ENCODE measurements at places on chromosomes 5 and 9.

DNA sequence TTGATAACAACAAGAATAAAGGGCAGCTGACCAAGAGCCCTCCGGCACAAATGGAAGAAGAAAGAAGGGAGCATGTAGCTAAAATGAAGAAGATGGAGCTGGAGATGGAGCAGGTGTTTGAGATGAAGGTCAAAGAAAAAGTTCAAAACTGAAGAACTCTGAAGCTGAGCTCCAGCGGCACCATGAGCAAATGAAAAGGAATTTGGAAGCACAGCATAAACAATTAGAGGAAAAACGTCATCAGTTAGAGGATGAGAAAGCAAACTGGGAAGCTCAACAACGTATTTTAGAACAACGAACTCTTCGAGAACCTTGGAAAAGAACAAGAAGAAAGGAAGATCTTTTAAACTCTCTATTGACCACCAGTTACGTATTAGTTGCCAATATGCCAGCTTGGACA is 100.9 kb downstream of the GABBR2 start:
- DNase-seq, result no peak

DNA sequence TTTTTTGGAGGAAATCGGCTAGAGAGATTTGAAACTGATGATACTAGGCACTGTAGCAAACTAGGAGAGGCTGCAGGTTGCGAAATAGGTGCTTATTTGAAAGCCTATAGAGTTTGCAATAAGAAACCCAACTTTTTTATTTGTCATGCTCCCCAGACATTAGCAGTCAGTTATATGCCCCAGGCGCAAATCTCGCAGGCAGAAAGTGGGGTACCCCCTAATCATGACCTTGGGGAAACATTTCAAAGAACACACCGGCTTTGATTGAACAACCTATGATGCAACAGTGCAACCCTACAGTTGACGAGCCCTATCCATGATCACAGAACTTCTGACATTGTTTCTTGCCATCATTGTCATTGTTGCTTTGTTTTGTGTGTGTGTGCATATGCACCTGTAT is 510.5 kb downstream of the RAB3C start:
- DNase-seq, result no peak

DNA sequence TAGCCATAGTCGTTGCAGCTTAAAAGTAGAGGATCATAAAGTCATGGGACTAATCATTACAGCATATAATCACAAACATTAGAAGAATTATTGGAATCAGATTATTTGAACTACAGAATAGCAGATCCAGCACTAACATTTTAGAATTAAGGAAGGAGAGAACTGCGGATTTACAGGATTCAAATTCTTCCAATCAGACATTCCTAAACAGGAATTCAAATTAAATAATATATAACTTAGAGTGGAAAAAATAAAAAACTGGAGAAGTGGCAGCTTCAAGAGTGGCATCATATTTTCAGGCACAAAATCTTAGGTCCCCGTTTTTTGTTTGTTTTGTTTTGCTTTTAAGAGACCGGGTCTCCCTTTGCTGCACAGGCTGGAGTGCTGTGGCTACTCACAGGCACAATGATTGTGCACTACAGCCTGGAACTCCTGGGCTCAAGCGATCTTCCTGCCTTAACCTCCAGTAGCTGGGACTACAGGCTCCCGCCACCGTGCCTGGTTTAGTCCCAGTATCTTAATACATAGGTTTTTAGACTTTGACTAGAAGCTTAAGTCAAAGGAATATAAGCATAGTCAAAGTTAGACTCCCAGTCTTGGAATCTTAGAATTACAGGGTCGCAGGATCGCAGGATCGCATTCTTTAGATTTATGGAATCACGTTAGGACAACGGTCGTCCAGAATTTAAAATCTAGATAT is 2.1 kb upstream of the FOXE1 start:
- no peak for DNase-seq

DNA sequence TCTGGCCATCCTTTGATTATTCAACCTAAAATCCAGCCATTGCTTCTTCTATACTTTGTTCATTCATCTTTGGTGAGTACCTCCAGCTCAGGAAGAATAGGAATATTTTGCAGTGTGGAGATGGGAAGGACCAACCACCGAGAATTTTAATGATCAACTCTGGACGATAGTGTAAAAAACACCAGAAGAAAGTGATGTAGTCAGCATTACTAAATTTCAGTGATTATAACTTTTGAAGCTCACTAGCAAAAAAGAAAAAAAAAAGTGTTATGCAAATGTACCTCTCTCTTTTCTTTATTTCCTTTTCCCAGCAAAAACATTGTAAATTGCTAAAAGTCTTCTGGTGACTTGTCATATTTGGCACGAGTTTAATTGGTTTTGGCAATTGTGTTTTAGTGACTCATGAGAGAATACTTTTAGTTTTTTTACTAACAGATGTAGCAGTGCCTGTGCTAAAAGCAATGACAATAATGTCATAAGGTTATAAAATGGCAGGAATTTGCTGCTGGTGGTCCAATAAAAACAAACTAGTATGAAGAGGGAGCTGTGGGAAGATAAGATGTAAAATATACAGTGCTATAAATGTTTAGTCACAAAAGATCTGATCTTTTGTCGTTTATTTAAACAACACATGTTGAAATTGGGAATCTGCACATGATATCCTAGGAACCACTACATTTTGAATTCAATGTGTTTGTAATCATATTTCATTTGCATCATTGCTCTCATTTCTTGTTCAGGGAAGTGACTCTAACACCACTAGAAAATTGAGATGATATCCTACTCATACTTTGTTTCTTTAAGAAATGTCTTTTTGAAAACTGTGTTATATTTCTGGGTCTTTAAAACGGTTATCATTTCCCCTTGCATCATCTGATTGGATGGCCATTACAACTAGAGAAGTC is 81.3 kb upstream of the ERCC6L2 start:
- DNase-seq, result no peak

DNA sequence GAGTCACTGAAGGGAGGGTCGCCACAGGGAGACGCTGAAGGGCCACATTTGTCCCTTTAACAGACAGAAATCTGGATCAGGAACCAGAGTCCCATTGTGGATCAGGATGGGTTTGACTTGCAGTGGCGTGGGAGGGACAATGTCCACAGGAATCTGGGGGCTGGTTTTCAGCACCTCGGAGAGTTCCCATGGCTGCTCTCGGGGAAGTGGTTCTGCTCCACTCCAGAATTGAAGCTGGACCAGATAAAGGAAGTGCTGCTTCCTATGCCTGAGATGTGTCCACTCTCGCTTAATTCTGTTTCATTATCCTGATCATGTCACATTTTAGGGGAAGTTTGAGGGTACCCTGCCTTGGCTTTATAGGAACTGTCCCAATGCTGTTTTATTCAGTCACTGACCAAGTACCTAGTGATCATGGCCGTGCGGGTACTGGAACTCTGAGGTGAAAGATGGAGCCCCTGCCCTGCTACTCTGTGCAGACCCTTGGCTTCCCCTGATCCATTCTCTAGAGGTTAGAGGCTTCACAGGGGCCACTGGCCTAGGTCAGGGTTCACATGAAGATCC is 28.7 kb downstream of the ENHO start:
- DNase-seq, result no peak

DNA sequence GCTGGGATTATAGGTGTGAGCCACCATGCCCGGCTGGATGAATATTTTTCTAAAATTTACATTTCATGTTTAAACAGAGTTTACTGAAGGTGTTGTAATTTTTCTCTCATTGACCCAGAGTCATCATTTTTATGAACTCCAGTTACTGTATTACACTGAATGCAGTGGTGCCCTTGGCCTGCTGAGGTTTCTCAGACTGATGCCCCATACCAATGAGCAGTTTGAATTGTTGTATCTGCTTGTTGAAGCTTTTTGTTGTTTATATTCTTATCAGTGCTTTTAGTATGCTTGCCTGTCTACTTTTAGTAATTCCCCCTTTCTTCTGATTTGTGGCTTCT is 29.9 kb downstream of the NFX1 start:
- DNase-seq, result no peak

- DNase-seq, result no peak
Observed at GRCh38 chr5:126987271-126987899, 43.0 kb downstream of the MARCHF3 start.

- no peak for DNase-seq
Observed at GRCh38 chr9:77649109-77649812, 1.1 kb upstream of the GNA14 start.

- no peak for DNase-seq
Observed at GRCh38 chr5:14144586-14145434, 1.7 kb downstream of the TRIO start.

GRCh38 chr5:157562111-157562581 is 13.4 kb downstream of the ADAM19 start:
- no peak for DNase-seq

GRCh38 chr5:102720969-102721368 is 34.1 kb upstream of the PAM start:
- no peak for DNase-seq

GRCh38 chr9:27591093-27591492 is 17.8 kb upstream of the C9orf72 start:
- no peak for DNase-seq

DNA sequence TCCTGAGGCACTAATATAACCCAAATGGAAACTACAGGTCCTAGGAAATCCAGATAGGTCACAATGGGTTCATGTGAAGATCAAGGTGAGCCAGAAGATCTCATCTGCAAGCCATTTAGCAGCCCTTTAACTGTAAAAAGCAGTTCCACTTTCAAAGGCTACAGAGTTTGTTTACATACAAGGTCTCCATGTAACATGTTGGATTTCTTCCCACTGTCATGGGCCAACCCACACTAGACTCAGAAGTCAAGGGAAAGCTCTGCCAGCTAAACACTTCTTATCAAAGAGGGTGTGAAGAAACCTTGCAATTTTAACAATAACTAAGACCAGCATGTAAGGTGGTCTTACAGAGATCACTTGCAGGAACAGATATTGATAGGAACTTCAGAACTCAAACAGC is 3.8 kb upstream of the CTNNAL1 start:
- DNase-seq, result no peak

GRCh38 chr9:13587571-13587970 is 308.1 kb upstream of the MPDZ start:
- no peak for DNase-seq

DNA sequence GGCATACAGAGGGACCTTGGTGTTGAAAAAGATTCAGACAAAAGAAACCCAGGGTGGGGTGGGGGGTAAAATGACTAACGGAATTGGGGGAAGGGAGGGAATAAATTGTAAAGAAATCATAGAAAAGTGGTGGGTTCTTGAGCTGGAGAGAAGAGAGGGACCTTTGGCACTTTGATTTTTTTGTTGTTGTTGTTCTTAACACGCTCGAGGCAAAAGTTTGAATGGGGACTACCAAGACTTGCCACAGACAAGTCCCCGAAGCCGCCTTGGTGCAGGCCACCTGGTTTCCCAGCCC is 616 bp downstream of the VCAN start:
- DNase-seq, result no peak

DNA sequence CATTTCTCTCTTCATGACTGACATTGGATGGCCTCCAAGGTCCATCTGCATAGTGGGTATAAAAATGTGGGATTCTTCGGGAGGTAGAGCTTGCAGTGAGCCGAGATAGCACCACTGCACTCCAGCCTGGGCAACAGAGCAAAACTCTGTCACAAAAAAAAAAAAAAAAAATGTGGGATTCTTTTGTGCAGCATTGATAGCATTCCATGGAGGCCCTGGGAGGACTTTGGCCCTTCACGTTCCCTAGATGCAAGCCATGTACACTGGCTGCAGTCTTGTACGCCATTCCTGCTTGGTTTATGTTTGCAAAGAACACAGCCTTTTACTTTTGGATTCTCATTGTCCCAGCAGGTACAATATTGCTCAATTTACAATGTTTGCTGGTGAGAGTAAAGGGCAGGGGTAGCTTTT is 157.8 kb downstream of the SLCO4C1 start:
- no peak for DNase-seq
